ENCODE measurements at places on chromosomes 3 and 15.

DNA sequence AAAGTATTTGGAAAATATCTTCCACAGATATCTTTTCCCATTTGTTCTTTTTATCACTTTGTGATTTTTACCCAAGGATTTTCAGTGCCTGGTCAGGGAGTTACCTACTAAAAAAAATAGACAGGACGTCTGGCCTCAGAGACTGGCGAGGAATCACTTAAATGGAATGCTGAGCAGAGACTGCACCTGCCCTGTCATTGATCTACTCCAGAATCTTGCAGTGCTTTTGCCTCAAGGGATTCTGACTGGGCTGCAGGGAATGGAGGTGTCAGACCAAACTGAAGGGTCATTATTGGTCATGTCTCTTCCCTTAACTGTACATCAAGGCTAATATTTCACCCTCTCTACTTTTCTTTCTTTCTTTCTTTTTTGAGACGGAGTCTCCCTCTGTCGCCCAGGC lies 12.1 kb upstream of the RYR3 start:
- DNase-seq: no peak

GRCh38 chr3:17573396-17573795 lies 169.0 kb downstream of the TBC1D5 start:
- DNase-seq: no peak

- no peak for DNase-seq
These were observed 377.3 kb downstream of the LPP start for GRCh38 chr3:188531210-188531609.

DNA sequence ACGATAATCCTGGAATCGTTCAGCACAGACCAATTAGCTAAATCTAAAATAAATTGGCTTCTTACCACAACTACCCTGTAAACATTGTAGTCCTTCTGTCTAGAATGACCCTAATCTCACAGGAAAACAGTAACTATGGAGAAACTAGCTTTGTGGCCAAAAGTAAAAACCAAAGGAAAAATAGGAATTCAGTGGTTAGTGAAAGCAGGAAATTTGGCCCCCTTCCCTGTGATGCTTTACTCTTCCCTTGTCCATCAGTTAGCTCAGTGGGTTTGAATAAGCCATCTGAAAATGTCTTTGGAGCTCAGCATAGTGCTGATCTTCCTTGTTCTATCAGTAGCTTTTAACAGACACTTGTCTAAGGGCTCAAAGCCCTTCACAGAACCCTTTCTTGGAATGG lies 1.6 kb downstream of the NMD3 start:
- no peak for DNase-seq
